Activated CD4-positive, alpha-beta memory T cell treated with anti-CD3 and anti-CD28 coated beads, Interleukin-2, amount 10 ng/mL, durations not matched to agents 7 days and 5 days (primary cell): ENCODE measurements at places on chromosomes 7 and 10. TPM values are rescaled to one million over a fixed set of nuclear protein-coding genes. Genes with fewer than 3 reads are reported as not detected.

IL15RA gene
- 22.1 TPM for total RNA-seq

DNA sequence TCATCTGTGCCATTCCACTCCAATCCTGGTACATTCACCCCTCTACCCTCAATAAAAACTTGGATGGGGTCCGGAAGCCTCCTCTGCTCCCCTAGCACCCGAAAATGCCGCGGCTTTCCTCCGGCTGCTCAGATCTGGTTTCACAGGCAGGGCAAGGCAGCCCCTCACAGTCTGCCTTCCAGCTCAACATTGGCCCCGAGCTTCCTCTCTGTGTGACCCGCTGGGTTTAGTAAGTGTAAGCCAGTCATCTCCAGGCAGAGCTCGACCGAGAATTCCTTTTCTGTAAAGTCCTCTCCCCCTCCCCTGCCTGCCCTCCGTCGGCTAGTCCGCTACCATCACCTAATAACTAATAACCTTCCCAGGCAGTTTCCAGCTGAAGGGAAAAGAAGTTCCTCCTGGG is 3.4 kb downstream of the INHBA start:
- DNase-seq = no peak

DNA sequence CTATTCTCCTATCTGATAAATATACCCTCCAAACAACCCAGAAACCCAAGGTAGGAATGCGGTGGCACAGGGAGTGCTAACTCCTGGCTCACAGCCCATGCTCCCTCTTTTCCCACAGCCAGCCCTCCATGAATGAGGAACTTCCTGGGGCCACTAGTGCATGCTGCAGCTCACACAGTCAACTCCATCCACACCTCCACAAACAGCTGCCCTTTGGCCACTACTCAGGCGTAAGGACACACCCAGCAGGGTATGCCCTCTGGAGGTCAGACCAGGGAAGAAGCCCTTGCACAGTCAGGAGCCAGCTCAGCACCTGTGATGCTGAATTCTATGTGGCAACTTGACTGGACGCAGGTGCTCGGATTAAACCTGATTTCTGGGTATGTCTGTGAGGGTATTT is 85.2 kb upstream of the PIK3CG start:
- DNase-seq = no peak

GRCh38 chr7:50664937-50665336 is 99.7 kb upstream of the DDC start:
- DNase-seq = no peak
